ENCODE measurements at places on chromosomes 7 and 10. TPM values are rescaled to one million over a fixed set of nuclear protein-coding genes. Genes with fewer than 3 reads are reported as not detected.

The SUGCT gene
- 6.8 TPM for total RNA-seq

- DNase-seq = no peak
Measured at GRCh38 chr10:99170116-99170675, 65.5 kb downstream of the HPSE2 start.

GRCh38 chr7:45155941-45156340 is 1.6 kb upstream of the RAMP3 start:
- DNase-seq = no peak

GRCh38 chr7:136585954-136586670 is 282.3 kb upstream of the CHRM2 start:
- DNase-seq = no peak

DNA sequence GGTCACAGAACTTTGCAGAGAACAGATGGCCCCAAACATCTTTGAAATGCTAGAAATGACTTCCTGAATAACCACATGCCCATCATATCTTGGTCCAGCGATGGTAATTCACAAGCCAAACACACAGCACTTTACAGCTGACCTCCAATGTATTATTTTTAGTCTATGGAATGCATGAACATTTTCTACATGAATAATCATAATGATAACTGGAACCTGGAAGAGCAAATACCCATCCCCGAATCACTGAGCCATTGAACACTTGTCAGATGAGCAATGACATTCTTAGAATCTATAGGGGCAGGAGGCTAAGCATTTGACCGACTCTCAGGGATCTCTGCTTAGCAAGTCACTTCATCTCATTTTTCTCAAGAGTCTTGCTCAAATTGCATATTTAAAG is 167.3 kb downstream of the CREB5 start:
- no peak for DNase-seq
